ENCODE measurements at places on chromosomes 5 and 9.

DNA sequence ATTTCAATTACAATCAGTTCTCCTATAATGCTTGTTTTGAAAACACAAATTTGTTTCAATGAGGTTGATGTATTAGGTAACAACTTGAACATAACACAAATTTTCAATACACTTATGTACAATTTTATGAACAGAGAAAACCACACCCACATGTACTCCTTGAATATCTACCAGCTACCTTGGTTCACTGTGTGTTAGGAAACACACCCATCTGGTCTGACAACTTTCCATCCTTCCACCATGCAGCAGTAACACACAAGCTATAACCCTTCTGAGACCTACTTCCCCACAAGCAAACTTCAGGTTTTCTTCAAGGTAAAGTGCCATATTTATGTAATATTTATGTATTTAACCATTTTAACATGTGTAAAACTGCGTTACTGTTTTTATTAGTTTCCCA lies 36.4 kb upstream of the UBQLN1 start:
- no peak for DNase-seq

- DNase-seq, result no peak
Observed at GRCh38 chr5:145110834-145111233, 724.3 kb downstream of the PRELID2 start.

- DNase-seq, result no peak
Observed at GRCh38 chr5:11030671-11031070, 269.6 kb upstream of the DAP start.

- no peak for DNase-seq
Observed at GRCh38 chr5:177595991-177596774, 3.7 kb upstream of the B4GALT7 start.

GRCh38 chr9:110033869-110034268 lies 174.1 kb downstream of the C9orf152 start:
- no peak for DNase-seq

- no peak for DNase-seq
Observed at GRCh38 chr9:98502311-98502975, 206.3 kb downstream of the GABBR2 start.

DNA sequence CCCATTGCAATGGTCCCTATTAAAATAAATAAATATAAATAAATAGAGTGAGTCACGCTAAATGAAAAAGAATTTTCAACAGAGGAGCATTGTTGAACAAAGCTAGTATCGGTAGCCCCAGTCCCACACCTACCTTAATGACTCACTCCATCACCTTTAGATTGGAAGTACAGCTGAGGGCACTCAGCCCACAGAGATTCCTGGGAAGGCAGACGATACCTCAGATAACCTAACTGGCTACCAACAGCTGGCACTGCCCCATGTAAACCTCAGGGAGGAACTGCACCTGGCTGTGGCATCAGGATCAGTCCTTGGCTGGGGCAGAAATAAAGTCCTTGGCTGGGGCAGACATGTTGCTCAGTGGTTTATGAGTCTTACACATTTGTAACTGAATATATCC lies 49.3 kb downstream of the SPRY4 start:
- DNase-seq, result no peak

- DNase-seq, result no peak
Observed at GRCh38 chr9:89153232-89154017, 25.2 kb downstream of the SHC3 start.

DNA sequence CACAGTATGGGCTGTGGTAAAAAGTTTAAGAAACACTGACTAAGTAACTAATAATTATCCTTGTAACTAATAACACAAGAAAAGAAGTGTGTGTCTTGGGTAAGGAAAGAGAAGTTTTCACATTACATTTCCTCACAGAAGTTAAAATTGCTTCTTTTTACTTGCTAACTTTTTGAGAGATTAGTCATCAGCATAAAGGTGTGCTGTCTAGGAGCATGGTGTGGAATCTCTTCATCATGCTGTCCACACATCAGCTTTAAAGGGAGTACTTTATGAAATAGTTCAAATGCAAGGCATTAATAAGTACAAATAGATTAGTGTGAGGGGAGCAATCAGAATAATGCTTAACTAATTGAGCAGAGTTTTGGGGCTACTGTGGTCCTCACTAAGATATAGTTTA lies 29.8 kb downstream of the WDR36 start:
- DNase-seq, result no peak

DNA sequence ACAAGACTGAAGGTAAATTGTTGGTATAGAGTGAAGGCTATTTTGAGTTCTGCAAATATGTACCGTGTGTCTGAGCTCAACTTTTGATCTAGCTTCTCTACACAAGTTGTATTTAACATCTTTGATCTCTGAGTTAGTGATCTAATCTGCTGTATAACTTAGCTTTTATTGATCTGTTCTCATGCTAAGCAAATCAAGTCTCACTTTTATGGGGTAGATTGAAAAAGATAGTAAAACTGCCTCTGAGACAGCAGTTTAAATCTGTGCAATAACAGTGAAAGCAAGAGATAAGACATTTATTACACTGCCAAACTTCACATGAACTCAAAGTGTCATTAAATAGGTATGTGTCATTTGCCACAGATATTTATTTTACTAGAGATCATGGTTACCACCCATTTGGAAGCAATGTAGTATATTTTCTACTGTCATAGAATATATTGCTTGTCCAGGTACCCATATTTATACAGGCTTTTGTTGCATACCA lies 477.3 kb downstream of the ISL1 start:
- DNase-seq, result no peak
